HTR-8/SVneo (cell line): ENCODE measurements at places on chromosomes 6 and 20.

DNA sequence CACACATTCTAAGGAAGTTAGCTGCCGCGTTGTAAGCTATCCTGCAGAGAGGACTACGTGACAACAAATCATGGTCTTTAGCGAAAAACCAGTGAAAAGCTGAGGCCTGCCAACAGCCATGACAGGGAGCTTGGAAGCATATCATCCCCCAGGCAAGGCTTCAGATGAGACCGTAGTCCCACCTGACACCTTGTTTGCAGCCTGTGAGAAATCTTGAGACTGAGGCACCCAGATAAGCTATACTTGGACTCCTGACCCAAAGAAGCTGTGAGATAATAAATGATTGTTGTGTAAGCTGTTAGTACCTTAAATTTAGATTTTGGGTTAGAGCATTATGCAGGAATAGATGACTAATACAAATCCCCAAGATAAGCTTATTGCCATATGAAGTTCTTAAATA lies 45.4 kb upstream of the SENP6 start:
- DNase-seq = no peak

GRCh38 chr6:42141603-42142117 lies 760 bp downstream of the C6orf132 start:
- DNase-seq = no peak

DNA sequence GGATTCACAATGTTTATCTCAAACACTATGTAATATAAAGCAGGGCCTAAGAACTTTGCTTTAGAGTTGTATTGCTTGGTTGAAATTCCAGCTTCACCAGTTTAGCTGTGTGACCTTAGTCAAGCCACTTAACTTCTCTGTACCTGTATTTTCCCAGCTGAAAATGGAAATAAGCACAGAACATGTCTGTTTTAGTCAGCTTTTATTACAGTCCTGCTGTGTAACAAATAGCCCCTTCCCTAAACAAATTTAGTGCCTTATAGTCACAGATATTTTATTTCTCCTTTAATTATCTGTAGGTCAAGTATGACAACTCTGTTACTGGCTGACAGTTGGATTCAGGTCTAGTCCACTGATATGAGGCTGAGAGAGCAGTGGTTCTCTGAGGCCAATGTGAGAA lies 56.0 kb upstream of the JAG1 start:
- no peak for DNase-seq

- DNase-seq = no peak
Measured at GRCh38 chr6:169665289-169665688, 36.5 kb downstream of the WDR27 start.

DNA sequence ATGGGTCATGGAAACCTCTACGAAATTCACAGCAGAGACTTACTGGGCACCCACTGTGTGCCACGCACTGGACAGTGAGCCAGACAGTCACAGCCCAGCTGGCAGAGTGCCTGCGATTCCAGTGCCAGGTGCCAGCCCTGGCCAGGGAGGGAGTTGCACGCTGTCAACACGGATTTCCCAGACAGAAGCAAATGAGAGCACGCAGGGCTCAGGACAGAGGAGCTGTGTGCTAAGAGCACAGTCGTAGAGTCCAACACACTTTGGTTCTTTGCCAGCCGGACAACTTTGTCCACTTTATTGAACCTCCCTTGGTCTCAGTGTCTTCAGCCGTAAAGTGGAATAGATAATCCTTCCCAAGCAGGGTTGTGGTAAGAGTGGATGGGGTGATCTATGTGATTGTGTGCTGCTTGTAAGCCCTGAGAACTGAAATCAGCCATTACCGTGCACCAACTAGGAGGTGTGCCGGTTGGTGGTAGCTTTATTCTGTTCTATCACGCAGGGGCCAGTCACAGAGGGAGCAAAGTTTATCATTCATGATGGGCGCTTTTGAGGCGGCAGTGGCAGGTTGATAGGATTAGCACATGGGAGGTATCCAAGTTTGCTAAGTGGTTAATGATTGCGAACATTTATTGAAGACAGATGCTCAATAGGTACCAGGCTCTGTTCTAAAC lies 40.6 kb downstream of the SIRPA start:
- DNase-seq = no peak

DNA sequence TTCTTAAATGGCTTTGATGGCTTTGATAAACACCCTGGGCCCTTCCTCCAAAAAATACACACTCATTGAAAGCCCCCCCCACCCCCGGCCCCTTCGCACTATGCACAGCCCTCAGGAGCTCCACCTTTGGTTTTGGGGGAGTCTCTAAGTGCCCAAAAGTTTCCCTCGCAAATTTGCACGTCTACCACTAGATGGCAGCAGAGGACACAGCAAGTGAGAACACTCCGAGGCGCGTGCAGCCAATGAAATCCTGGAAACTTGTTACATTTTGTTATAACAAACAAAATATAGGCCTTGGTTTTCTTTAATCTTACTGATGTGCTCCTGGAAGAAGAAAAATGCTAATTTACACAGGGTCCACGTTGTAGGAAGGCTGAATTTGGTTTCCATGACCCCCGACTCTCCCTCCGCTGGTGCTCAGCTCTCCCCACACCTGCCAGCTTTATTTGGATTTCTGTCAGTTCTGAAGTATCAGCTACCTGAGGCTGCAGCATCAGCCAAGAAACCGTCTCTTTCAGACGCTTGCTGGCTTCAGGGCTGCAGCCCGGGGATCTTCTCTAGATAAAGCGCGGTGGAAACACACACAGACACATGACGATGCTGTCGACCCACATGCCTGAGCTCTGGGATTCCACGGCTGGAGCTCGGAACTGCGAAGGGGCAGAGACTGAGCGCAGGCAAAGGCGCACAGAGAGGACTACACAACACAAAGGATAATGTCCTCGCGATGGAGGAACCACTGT lies 148.3 kb upstream of the RPS6KA2 start:
- peak; percentile 62 for DNase-seq

- DNase-seq = no peak
Measured at GRCh38 chr6:1766654-1767053, 156.9 kb downstream of the FOXC1 start.

DNA sequence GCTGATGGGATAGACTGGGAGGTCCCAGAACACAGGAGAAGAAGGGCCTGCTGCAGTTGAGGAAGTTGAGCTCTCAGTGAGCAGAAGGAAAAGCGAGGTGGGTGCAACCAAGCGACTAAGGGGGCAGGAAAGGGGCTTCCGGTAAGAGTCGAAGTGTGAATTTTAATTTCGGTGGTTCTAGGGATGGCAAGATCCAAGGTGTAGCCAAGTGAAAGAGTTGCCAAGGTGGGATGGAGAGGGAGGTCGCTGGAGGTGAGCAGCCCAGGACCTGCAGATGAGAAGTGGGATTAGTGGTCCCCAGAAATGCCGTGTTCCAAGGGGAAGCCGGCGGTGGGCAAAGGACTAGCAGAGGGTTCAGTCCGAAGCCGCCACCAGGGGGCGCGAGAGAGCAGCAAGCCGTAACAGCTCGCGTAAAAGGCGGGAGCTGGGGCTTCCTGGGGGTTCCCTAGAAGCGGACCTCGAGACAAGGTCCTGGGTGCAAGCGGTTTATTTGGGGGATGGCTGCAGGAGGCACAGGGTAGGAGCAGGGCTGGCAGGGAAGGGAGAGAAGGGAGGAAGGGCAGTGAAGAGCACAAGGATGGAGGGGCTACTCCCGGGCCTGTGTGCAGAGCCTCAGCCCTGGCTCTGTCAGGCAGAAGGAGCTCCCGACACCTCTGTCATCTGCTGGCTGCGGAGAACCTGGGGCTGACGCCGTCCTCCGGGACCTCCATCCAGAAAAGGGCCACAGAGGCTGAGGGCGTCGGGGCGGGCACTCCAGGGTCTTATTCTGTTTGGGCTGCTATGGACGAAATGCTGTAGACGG lies 103.6 kb downstream of the PAX1 start:
- DNase-seq = no peak

GRCh38 chr6:39696986-39697788 lies 28.0 kb downstream of the KIF6 start:
- DNase-seq = no peak

- no peak for DNase-seq
Measured at GRCh38 chr6:35592178-35592577, 79.5 kb upstream of the TULP1 start.
